Aortic smooth muscle cell (primary cell): ENCODE measurements at places on chromosomes 5 and 9. TPM values are rescaled to one million over a fixed set of nuclear protein-coding genes. Genes with fewer than 3 reads are reported as not detected.

Gene COL15A1
- 2.6 and 2.7 TPM in 2 replicates for total RNA-seq

Gene FAXDC2
- total RNA-seq, result 9.0 and 13.6 TPM in 2 replicates

Gene SLC34A1
- not detected in 2 replicates for total RNA-seq

Gene MRPL36
- total RNA-seq, result 44.3 and 59.7 TPM in 2 replicates

Gene GADD45G
- total RNA-seq, result 0.31 and 0.53 TPM in 2 replicates

Gene NMUR2
- not detected in 2 replicates for total RNA-seq

Gene DIRAS2
- under 0.01 TPM in 1 of 2 replicates, not detected in the other for total RNA-seq

Gene RPL12
- 1,147 and 1,162 TPM in 2 replicates for total RNA-seq

Gene ENC1
- 11.3 and 22.6 TPM in 2 replicates for total RNA-seq

Gene TEK
- total RNA-seq, result 2.1 and 3.4 TPM in 2 replicates

Gene PCDHGC4
- 2.0 and 3.2 TPM in 2 replicates for total RNA-seq

Gene SEMA5A
- 23.9 and 47.5 TPM in 2 replicates for total RNA-seq

Gene DPH7
- total RNA-seq, result 16.4 and 19.4 TPM in 2 replicates

Gene FOXD4L3
- 0.13 TPM in 1 of 2 replicates, not detected in the other for total RNA-seq

Gene SPAG8
- 1.7 TPM in 2 replicates for total RNA-seq

Gene POU5F2
- total RNA-seq, result 0.53 and 0.99 TPM in 2 replicates

Gene CARD19
- total RNA-seq, result 51.4 and 74.5 TPM in 2 replicates

Gene PLAC8L1
- total RNA-seq, result 0.25 and 0.40 TPM in 2 replicates

Gene LHX3
- total RNA-seq, result not detected in 2 replicates
